Activated CD4-positive, alpha-beta T cell treated with anti-CD3 and anti-CD28 coated beads, Interleukin-2, amount 50 U/mL, for 48 hours (primary cell): ENCODE measurements at places on chromosomes 2 and 18.

- no peak for DNase-seq
Measured at GRCh38 chr2:112721819-112722522, 1.2 kb downstream of the NT5DC4 start.

DNA sequence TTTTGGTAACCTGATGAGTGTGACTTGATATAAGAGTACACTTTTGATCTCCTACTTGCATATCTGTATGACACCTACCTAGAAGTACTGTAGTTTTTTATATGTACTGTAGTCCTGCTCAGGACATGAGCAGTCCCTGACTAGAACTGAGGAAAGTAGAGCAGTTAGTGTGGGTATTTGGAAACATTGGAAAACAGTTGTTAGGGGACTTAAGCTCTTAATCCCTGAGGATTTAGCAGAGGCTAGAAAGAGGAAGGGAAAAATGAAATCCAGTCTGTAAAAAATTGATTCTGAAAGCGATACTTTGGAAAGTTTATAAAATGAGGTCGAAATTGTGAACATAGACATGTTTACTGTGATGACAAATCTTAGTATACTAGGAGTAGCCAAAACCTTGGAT lies 125.6 kb downstream of the NCOA1 start:
- no peak for DNase-seq

DNA sequence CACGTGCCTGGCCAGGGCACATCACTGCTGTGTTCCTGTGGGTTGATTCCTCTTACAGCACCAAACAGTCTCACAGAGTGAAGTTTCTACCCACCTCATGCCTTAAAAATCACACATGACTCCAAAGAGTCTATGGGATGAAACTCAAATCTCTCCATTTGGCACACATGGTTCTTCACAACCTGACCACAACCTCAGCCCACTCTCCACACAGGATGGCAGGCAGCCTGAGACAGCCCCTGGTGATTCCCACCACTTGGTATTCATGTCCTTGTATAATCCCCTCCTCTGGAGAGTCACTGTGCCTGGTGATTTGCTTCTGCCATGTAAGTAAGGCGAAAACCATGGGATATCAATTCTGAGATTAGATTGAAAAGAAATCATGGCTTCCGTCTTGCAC lies 46.2 kb downstream of the LBH start:
- DNase-seq, result no peak

DNA sequence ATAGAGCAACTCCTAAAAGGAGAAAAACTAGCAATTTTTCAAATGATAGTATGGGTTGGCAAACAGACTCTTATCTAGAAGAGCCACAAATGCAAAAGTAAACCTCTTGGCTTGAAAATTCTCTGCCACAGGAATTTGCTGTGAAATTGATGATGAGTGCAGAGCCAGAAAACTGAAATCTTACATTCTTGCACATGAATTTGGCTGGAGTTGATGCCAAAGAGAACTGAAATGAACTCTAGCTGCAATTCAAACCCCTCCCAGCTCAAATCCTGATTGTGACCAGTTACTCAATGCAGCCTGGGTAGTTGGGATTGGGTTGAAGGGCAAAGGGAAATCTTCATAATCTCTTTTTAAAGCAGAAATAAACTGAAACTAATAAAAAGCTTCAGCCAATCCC lies 266.6 kb downstream of the PDE11A start:
- no peak for DNase-seq

DNA sequence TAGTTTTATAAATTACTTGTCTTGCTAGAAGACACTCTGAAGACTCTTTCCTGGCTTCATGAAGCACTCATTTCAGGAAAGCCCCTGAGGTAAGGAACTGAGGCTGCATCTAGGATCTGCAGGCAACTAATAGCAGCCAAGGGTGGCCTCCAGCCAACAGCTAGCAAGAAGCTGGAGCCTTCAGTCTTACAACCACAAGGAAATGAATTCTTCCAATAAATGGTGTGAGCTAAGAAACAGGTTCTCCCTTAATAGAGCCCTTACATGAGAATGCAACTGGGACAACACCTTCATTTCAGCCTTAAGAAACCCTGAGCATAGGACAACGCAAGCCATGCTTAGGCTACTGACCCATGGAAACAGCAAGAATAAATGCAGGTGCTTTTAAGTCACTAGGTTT lies 254.6 kb upstream of the RBBP8 start:
- no peak for DNase-seq

DNA sequence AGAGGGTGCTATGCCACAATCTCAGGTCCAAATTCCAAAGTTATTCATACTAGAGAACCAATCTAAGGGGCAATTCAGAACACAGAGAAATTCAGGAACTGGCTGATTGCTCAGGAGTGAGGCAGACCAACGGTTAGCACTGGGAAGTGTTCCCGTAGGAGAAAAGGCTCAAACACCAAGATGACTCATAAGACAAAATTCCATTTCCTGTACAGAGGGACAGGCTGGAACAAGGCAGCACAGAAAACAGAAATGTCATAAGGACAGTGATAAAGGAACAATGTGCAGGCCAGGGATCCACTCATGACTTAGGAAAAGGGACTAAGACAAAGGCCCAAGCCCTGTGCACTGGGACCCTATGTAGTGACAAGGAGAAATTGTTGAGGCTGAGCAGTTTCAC lies 54.2 kb downstream of the PDE1A start:
- no peak for DNase-seq

DNA sequence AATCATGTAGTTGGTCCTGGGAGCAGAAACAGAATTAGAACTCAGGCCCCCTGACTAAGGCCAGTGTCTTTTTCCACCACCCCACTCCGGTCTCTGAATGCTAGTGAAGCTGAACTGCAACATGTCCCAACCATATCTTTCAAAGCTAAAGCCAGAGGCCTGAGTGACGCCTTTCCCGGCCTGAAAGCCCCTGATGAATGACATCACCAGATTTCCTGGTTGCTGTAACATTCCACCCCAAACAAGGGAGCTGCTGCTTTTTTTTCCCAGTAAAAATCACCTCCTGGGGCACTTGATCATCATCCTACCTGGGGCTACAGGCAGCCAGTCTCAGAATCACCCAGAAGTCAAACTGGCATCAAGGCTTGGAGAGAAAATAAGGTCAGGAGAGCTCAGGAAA lies 162.7 kb downstream of the ARL4C start:
- no peak for DNase-seq

- DNase-seq, result no peak
Measured at GRCh38 chr2:17644997-17645720, 104.7 kb downstream of the VSNL1 start.
